CD4-positive, alpha-beta memory T cell (primary cell): ENCODE measurements at places on chromosomes 4 and X. TPM values are rescaled to one million over a fixed set of nuclear protein-coding genes. Genes with fewer than 3 reads are reported as not detected.
A peak's percentile ranks its signal among the peaks of the same experiment; 100 is the strongest.

HHIP gene
- not detected for total RNA-seq

NKX6-1 gene
- not detected for total RNA-seq

TRPC3 gene
- total RNA-seq: not detected

TLR7 gene
- total RNA-seq: not detected

GC gene
- total RNA-seq: not detected

ZFYVE28 gene
- 31.4 TPM for total RNA-seq

RBM47 gene
- total RNA-seq: 1.5 TPM

TAF7L gene
- not detected for total RNA-seq

GPM6B gene
- total RNA-seq: not detected

DNA sequence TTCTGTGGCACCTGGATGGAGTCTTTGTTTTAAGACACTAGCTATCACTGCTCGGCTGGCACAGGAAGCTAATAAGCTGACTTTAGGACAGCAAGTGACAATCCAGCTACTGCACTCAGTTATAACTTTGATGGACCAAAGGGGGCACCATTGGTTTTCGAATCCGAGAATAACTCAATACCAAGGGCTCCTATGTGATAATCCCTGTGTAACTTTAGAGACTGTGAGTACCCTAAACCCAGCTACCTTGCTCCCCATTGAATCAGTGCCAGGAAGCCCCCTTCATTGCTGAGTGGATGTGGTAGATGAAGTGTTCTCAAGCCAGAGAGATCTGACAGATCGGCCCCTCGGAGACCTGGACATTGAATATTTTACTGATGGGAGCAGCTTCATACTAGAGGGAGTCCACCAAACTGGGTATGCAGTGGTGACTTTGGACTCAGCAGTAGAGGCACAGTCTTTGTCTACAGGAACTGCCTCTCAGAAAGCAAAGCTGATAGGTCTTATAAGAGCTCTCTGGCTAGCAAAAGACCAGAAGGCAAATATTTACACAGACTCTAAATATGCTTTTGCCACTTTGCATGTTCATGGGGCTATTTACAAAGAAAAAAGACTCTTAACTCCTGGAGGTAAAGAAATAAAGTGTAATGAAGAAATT is 35.5 kb upstream of the UGT2B7 start:
- H3K4me3 ChIP-seq: no peak overlapping the region
- no peaks in the 10 kb centered on the region for H3K36me3 ChIP-seq
- DNase-seq: no peak

GRCh38 chr4:25813448-25814106 is 49.2 kb downstream of the SEL1L3 start:
- no peaks in the 10 kb centered on the region for H3K4me1 ChIP-seq
- H3K4me3 ChIP-seq: no peak overlapping the region
- peaks cover 42% of the 10 kb centered on the region for H3K36me3 ChIP-seq
- DNase-seq: no peak
- H3K27ac ChIP-seq: no peak overlapping the region
- H3K27me3 ChIP-seq: no peaks in the 10 kb centered on the region

GRCh38 chr4:110368409-110368808 is 107.5 kb upstream of the ENPEP start:
- H3K27ac ChIP-seq: no peak overlapping the region
- no peaks in the 10 kb centered on the region for H3K27me3 ChIP-seq
- no peak overlapping the region for H3K4me3 ChIP-seq
- no peak for DNase-seq
- H3K36me3 ChIP-seq: no peaks in the 10 kb centered on the region
- H3K4me1 ChIP-seq: no peaks in the 10 kb centered on the region

DNA sequence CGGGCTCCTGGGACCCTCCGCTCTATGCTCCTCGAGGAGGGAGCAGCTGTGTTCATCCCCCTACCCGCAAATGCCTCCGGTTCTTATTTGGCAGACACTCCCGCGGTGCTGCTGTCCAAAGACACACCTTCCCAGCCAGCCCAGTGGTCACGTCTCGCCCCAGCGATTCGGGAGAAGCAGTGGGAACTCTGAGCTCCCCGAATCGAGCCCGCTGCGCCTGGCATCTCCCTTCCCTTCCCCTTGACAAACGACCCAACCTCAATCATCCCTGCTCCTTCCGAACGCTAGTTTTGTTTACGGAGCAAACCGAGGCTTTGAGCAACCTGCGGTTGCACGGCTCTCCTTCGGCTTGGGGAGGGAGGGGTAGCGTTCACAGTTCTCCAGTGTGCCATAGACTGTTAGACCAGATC is 317 bp upstream of the FRMPD4 start:
- no peaks in the 10 kb centered on the region for H3K36me3 ChIP-seq
- H3K27me3 ChIP-seq: no peaks in the 10 kb centered on the region
- DNase-seq: no peak
- no peak overlapping the region for H3K27ac ChIP-seq
- H3K4me3 ChIP-seq: no peak overlapping the region
- H3K4me1 ChIP-seq: no peaks in the 10 kb centered on the region

DNA sequence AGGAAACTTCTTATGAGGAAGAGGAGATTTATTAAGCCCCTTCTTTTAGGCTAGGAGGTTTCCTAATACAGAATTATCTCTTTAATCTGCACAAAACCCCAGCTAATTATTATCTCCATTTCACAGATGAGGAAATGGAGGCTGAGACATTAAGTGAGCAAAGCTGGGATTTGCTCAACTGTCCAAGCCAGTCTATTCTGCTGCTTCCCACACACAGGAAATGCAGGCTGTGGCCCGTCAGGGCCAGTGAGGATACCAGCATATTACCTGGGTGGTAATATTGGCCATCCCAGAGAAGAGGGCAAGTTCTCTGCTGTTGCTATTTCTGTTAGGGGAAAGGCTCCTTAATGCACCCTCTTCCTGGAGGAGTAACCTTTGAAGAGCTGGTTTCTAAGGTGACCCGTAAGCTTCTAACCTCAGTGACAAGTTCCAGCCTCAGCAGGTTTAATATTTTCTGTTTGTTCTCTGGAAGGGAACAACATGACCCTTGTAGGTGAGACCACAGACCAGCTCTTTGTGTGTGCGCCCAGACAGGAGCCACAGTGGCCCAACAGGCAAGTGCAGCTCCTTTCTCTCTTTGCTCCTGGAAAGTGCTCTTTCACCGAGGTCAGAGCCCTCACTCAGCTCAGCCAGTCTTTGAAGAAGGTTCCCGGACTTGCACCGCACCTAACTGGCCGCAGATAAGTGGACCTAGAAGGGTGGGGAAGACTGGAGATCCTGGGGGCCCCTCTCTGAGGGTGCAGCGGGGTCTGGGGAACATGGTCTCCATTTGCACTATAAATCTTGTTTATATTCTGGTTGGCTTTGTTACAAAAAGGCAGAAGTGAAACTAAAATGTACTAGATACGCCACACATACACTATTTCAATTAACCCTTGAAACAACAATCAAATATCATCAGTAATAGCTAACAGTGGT is 35.5 kb downstream of the TBC1D9 start:
- H3K4me3 ChIP-seq: no peak overlapping the region
- no peaks in the 10 kb centered on the region for H3K4me1 ChIP-seq
- H3K27ac ChIP-seq: no peak overlapping the region
- no peaks in the 10 kb centered on the region for H3K27me3 ChIP-seq
- no peaks in the 10 kb centered on the region for H3K36me3 ChIP-seq
- DNase-seq: no peak

- no peaks in the 10 kb centered on the region for H3K36me3 ChIP-seq
- H3K4me1 ChIP-seq: no peaks in the 10 kb centered on the region
- no peaks in the 10 kb centered on the region for H3K27me3 ChIP-seq
- H3K27ac ChIP-seq: no peak overlapping the region
Measured at GRCh38 chrX:48789366-48790220, 3.2 kb downstream of the GATA1 start.

- no peaks in the 10 kb centered on the region for H3K27me3 ChIP-seq
- H3K4me3 ChIP-seq: no peak overlapping the region
- H3K27ac ChIP-seq: no peak overlapping the region
- no peaks in the 10 kb centered on the region for H3K36me3 ChIP-seq
Measured at GRCh38 chr4:1136048-1136447, 22.7 kb upstream of the RNF212 start.

- no peaks in the 10 kb centered on the region for H3K27me3 ChIP-seq
- peak overlapping the region; percentile 12 for H3K4me3 ChIP-seq
- H3K27ac ChIP-seq: no peak overlapping the region
- DNase-seq: peak; percentile 68
- no peaks in the 10 kb centered on the region for H3K36me3 ChIP-seq
- peaks cover 70% of the 10 kb centered on the region for H3K4me1 ChIP-seq
Measured at GRCh38 chr4:6177587-6178197, 22.7 kb downstream of the JAKMIP1 start.

DNA sequence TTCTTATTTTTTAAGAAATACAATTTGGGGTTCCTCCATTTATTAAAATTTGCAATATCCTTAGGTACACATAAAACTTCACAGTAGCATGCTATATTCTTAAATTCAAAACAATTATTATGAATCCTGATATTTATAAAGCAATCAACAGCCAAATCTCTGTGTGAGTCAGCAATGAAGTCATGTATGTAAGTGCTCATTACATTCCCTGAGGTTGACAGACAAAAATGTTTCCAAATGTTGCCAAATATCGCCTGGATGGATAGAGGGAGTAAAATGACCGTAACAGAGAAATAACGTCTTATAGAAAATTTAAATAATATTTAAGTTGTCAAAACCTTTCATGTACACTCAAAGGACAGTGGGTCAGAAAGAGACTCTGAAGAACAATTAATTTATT is 220.0 kb downstream of the PCDH18 start:
- H3K27me3 ChIP-seq: no peaks in the 10 kb centered on the region
- H3K4me3 ChIP-seq: no peak overlapping the region
- no peak overlapping the region for H3K27ac ChIP-seq
- DNase-seq: no peak
- H3K4me1 ChIP-seq: no peaks in the 10 kb centered on the region
- H3K36me3 ChIP-seq: no peaks in the 10 kb centered on the region

- H3K27me3 ChIP-seq: no peaks in the 10 kb centered on the region
- H3K4me3 ChIP-seq: no peak overlapping the region
- H3K36me3 ChIP-seq: no peaks in the 10 kb centered on the region
- H3K4me1 ChIP-seq: no peaks in the 10 kb centered on the region
Measured at GRCh38 chr4:82528868-82529267, 32.9 kb downstream of the TMEM150C start.

DNA sequence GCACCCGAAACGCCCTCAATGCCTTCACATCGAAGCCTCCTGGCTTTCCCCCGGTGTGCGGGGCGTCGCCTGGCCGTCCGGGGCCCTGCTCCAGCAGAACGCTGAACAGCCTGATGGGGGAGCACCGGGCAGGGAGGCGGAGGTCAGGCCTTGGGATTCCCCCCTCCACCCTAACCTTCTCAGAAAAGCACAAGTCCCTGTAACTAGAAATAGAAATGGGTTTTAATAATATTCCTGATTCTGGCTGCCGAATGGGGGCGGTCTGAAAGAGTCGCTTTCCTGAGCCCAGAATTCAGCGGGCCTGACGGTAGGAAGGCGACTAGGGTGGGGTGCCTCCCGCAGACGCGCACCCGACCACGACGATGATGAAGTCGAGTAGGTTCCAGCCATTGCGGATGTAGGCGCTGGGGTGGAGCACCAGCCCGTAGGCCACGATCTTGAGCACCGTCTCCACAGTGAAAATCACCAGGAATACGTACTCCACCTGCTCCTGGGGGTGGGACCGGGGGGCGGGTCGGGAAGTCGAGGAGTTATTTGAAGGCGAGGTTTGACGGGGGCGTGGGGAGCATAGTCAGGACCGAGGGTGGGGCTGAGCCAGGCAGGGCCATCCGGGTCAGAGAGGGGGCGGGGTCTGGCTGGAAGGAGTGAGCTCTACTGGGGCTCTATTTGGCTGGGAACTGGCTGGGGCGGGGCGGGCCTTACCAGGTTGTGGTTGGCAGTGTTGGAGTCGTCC is 2.5 kb downstream of the CACNA1F start:
- peak overlapping the region; percentile 58 for H3K27ac ChIP-seq
- no peak overlapping the region for H3K4me3 ChIP-seq
- H3K27me3 ChIP-seq: no peaks in the 10 kb centered on the region
- peak; percentile 47 for DNase-seq
- no peaks in the 10 kb centered on the region for H3K36me3 ChIP-seq
- peaks cover 17% of the 10 kb centered on the region for H3K4me1 ChIP-seq

- H3K27ac ChIP-seq: no peak overlapping the region
- no peaks in the 10 kb centered on the region for H3K27me3 ChIP-seq
- H3K4me1 ChIP-seq: peaks cover 23% of the 10 kb centered on the region
- H3K4me3 ChIP-seq: no peak overlapping the region
- no peaks in the 10 kb centered on the region for H3K36me3 ChIP-seq
Measured at GRCh38 chr4:98510757-98511517, 147.5 kb downstream of the TSPAN5 start.
